BE2C (cell line): ENCODE measurements at places on chromosomes 7 and 10.
A peak's percentile ranks its signal among the peaks of the same experiment; 100 is the strongest.

DNA sequence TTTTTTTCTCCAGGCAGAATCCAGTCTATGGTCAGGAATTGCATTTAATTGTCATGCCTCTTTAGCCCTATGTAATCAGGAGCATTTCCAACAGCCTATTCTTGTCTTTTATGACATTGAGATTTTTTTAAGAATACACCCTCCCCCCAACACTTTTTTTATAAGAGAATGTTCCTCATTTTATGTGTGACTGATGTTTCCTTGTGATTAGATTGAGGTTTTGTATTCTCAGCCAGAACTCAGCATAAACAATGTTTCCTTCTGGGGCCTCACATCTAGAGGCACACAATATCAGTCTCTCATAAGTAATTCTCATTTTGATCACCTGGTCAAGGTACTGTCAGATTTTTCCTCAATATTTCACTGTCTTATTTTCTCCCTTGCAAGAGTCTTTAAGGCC lies 193.4 kb upstream of the PDE1C start:
- no peak for DNase-seq

DNA sequence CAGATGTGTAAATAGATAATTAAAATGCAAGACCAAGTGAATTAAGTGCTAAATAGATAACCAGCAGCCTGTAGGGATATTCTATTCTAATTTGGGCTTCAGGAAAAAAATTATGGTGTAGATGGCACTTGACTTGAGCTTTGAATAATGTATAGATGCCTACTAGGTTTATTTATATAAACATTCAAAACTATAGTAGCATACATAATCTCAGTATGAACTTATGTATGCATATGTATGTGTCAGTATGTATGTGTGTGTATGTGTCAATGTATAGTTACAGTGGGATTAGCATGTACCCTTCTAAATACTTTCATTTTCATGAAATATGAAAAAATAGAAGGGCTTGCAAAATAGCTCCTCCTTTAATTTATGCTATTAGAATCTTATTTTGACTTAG lies 207.3 kb upstream of the PPP1R3A start:
- DNase-seq: no peak

GRCh38 chr7:98387131-98387530 lies 13.8 kb downstream of the BAIAP2L1 start:
- DNase-seq: no peak

- no peak for DNase-seq
These were observed 201.8 kb downstream of the XPNPEP1 start for GRCh38 chr10:109721453-109722064.

GRCh38 chr10:90125456-90126255 lies 424.3 kb downstream of the KIF20B start:
- DNase-seq: no peak

GRCh38 chr7:70726951-70727378 lies 405.0 kb upstream of the GALNT17 start:
- no peak for DNase-seq

GRCh38 chr7:137146552-137147337 lies 196.8 kb downstream of the PTN start:
- no peak for DNase-seq

- no peak for DNase-seq
These were observed 47.1 kb downstream of the NXPH1 start for GRCh38 chr7:8480527-8480926.

DNA sequence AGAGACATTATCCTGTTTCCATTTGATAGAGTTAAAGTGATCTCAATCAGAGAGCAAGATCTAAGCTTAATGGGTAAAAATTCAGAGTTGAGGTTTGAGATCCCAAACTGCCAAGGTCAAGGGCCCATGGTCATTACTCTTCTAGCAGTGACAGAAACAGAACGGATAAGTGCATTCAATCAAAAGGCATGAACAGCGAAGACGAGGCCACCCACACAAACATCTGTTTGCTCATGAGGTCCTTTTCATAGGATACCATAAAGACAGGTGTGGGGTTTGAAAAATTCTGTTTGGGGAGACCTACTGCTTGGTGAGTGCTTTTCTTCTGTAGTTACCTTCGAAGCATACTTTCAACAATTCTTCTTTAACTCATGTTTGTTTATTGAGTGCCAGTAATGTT lies 58.3 kb downstream of the SEMA3C start:
- no peak for DNase-seq

- DNase-seq: no peak
These were observed 308.6 kb upstream of the NRP1 start for GRCh38 chr10:33643042-33643441.

GRCh38 chr7:130113887-130114286 lies 43.6 kb downstream of the KLHDC10 start:
- no peak for DNase-seq

DNA sequence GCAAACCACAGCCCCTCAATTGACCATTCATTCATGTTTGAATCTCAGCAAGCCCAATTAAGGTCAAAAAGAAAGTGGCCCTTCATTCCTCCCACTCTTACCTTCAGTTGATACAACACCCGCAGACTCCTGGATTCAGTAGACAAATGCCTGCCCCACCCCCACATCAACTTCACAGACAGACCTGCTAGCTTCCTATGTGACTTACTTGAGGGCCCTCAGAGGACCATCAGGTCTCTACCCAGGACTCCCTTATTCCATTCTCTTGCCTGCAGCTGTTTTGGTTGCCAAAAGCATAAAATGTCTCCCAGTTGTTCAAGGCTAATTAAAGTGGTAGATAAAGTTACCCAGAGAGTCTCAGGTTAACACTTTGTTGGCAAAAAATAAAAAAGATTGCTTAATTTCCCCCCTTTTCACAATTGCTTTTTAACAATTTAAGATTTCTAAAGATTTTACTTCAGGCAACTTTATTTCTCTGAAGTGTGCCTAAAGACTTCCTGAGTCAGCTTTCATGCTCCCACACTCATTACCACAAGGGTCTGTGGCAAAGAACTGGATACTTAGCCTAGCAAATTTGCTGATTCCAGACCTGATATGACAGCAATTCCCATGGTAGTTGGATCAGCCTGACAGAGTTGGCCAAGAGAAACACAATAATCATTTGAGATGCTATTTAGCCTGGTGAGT lies 3.3 kb upstream of the MTERF1 start:
- DNase-seq: peak; percentile 20

- DNase-seq: no peak
These were observed 12.8 kb downstream of the CPA1 start for GRCh38 chr7:130393101-130393561.

GRCh38 chr7:17622451-17622850 lies 317.8 kb downstream of the SNX13 start:
- no peak for DNase-seq

GRCh38 chr7:2913760-2914387 lies 69.8 kb upstream of the GNA12 start:
- no peak for DNase-seq

DNA sequence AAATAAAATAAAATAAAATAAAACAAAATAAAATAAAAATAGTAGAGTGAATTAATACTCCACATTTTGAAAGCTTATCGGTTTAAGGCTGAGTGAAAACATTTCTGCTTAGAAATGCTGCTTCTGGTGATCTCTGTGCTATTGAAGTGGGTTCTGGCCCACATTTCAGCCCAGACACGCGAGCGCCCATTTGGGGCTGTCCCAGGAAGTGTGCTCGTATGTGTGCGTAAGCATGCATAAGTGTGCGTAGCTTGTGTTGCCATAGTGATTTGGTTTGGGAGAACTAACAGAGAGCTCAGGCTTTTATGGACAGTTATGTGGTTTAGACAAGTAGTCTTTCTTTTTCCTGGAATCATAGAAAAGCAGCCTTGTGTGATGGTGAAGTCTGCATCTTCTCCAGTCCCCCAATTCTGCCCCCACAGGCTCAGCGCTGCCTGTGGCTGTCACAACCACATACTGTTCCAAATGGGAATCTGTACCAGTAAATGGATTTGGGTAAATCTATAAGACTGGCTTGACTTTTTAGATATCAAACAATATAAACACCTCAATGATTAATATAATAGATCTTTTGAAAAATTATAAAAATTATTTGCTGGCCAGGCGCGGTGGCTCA lies 29.8 kb upstream of the PURB start:
- no peak for DNase-seq

DNA sequence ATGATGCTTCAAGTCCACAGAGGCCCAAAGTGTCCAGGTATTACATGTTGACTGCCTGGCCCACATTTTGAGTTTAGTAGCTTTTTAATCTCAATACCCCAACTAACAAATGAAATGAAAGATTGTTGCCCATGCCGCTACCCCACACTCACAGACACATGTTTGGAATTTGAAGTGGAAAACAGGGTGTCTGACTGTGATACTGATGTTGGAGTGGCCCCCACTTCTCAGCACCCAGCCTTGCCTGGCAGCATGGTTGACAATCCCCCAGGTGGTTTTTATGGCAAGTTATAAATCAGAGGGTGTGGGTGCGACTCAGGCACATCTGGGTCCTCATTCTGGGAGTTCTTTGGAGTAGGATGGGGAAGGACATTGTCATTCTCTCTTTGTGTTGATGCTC lies 314.7 kb upstream of the ZNF32 start:
- DNase-seq: no peak

DNA sequence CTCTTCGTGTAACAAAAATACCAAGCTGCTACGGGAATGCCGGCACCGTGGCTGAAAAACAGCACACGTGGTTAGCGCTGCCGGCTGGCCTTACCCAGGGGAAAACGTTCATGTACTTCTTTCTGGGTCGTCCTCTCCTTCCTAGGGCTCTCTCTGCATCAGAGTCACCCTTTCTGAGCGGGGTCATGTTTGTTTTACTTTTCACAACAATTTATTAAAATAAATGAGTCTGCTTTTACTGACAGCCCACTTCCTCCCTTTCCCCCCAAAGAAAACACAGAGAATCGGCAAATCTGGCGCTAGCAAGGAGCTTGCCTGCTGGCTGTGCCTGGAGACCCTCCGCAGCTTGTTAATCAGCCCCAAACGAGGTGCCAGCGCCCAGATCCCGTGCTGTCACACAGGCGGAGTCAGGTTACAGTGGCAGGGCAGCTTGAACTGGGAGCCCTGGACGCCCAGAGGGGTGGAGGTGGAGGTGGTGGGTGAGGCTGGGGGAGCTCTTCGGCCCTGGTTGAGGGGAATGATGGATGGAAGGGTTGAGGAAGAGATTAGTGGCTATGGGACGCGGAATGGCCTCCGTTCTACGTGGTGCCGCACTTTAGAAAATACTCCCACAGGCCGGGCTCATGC lies 162.2 kb upstream of the TNS3 start:
- DNase-seq: no peak

DNA sequence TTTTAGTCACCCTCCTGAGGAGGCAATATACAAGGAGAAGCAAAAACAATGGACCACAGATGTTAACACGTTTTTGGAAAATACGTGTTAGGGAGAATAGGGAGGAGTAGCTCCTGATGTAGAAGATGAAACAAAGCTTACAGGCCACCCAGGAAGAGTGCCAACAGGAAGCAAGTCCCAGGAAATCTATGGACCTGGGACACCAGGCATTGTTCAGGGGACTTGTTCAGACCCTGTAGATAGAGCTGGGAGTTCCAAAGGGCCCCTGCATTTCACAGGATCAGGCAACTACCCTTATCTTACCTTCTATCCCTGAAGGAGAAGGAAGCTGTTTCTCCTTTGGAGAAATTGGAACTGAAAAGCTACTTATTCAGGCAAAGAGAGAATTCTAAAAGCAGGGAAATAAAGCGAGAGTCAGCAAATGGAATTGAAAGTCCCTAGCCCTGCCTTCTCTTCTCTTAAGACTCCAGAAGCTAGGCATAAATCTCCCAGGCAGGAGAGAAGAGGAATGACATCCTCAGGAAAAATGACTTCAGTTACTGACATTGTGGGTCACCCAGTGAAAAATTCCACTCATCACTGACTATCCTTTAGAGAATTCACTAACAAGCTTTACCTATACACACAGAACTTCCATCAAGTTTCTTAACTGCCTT lies 77.7 kb upstream of the FAM3C start:
- DNase-seq: no peak

DNA sequence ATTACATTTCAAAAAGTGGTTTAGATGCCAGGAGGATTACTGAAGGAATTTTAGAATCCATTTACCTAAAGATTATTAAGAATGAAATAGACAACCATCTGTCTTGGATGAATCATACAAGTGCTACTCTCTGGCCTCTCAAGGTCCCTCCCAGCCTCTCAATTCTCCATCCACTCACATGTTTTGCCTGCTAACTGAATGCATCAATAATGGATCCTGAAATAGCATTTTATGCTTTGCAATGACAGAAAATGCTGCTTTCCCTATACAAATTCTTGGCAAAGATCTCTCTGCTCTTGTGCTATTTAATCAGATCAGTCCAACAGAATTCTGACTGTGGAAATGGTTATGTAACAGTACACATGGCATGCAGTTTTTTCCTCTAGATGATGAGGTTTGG lies 68.1 kb downstream of the HBP1 start:
- no peak for DNase-seq

DNA sequence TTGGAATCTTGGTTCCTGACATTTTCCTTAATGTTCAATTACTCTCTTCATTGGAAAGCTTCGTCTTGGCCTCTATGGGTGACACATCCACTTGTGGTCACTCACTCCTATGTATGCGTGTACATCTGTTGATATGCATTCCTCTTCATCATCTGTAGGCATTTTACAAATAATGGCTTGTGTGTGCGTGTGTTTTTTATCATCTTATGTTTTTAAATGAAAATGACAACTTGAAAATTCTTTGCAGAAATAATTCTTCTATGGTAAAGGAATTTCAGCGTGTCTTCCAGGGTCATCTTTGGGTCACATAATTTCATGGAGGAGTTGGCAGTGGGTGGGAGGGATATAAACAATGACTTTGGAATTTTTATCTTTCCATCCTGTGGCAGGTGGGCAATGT lies 925.1 kb downstream of the LRMDA start:
- DNase-seq: no peak
